PC-3 (cell line): ENCODE measurements at places on chromosomes 2 and 18.

- DNase-seq = no peak
Observed at GRCh38 chr2:37610638-37611289, 60.7 kb downstream of the CDC42EP3 start.

DNA sequence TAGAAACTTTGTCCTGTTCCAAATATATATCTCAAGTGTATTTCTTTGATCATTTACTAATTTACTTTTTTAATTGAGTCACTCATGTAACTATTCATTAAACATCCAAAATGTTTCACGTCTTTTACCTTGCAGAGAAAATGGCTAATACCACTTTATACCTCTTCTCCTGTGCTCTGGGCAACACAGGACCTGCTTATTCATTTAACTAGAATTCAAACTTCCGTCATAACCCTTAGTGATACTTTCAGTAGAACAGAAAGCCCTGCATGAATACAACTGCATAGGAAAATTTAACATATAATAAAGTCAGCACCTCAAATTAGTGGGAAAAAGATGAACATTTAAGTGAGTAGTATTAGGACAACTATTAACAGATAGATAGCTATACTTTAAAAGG is 205.2 kb downstream of the MREG start:
- no peak for DNase-seq

- no peak for DNase-seq
Observed at GRCh38 chr2:241603686-241604085, 33.3 kb downstream of the THAP4 start.

GRCh38 chr2:146267093-146267492 is 1577.7 kb upstream of the ACVR2A start:
- no peak for DNase-seq

DNA sequence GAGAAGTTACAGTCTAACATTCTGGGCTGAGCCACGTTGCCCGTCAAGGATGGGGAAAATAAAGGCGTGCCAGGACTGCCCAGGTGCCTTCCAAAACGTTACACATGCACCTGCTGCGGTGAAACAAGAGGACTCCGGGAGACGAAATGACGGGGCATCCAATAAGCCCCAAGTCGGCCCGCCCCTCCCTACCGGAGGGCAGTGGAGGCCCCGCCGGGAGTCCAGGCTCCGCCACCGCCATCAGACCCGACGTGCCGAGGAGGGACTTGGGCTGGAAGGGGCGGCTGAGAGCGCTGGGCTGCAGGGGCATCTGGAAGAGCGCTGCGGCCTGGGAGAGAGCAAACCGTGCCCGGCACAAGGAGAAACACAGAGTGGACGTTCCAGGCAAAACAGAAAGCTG is 112.5 kb upstream of the GPC1 start:
- no peak for DNase-seq
